ENCODE measurements at places on chromosomes 12 and 14.

- DNase-seq = no peak
Observed at GRCh38 chr14:55739967-55740648, 160.1 kb downstream of the KTN1 start.

DNA sequence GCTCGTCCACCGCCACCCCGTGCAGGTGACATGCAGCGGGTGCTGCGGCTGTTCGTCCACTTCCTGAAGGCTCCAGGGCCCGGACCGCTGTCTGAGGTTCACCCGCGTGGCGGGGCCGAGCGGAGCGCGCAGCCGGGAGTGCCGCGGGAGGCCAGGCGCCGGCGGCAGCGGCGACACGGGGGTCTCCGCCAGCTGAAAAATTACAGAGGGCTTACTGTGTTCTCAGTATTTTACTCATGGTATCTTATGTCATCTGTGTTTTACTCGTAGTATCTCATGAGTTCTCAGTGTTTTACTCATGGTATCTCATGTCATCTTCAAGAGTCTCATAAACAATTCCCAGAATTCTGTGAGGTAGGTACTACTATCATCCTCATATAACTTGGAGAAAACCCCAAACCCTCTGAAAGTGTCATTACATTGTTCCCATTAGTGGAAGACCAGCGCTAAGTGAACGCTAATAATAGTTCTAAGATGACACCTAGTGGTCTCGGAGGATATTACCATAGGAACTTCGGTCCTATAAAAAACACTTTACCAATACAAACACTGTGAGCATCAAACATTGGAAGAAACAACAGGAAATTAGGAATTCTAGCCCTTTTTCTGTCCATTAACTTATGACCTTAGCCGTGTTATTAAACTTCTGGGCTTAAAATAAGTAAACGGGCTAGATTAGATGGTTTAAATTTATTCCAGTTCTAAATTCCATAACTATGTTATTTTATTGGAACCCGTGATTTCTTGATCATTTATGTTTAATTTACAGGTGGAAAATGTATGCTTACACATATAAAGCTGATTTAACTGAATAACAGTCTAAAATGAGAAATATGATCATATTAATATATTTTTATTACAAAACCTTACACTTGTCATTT, 32.4 kb downstream of the AK7 start:
- DNase-seq = no peak

DNA sequence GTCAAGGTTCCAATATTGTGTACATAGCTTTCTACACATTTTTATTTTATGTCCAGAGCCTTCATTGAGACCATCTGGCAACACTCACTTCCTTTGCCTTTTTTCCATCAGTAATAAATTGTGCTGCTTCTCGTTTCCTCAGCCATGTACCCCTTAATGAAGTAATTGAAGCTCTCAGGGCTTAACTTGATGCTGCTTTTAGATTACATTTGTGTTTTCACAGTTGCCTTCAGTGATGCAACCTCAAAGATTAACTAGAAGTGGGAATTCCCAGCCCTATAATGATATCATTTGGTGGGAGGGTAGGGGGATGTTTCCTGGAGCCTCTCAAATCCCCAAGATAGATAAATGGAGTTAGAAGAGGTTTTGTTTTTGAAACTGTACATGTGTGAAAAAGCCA, 80.2 kb upstream of the KRR1 start:
- no peak for DNase-seq

GRCh38 chr14:92601757-92602417, 88.3 kb downstream of the RIN3 start:
- DNase-seq = no peak

DNA sequence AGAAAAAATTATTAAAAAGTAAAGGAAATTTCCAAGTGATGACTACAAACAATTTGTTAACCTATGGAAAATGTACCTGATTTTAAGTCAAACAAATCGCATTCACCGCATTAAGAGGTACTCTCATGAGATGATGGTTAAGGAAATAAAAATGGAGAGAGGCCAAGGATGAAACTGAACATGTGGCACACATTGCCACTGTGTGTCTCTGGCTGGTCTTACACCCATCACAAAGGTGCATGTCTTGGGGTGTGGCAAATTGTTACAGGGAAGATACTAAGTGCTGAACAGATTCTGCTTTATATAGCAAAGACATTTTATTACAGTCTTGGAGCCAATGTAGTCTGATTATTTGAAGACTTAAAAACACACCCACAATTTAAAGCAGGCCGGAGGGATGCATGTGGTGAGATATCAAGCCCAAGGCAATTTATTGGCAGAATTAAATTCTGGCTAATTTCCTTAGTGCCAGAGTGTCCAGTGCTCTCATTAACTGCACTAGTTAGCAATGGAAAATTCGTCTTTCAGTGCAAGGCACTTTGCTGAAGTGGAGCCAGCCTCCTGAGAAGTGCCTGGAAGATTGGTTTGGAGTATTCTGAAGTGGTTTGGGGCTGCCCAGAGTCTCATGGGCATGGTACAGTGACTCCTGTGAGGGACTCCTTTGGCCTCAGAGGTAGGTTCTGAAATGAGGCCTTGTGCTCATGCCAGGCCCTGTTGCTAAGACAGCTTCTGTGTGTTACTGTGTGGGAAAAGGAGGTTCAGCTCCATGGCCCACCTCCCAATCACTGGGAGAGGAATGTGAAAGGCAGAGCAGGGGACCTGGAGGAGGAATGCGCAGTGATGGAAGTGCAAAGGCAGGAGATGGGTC, 166.9 kb downstream of the BRMS1L start:
- no peak for DNase-seq

DNA sequence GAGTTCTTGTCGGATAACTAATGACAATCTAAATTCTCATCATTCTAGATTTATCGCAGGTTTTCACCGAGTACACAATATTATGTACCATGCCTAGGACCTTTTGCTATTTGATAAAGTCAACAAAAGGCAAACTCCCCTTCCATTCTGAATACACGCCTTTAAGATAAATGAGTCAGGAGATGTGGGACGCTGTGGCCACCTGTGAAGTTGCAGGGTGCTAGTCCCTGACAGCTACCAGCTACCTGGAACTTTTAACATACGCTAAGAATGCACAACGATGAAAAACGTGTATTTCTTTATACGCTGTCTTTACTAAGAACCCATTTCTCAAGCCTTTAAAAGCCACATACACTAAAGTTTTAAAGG, 678 bp downstream of the MDM1 start:
- no peak for DNase-seq

GRCh38 chr14:100849115-100849781, 23.3 kb downstream of the MEG3 start:
- DNase-seq = no peak

DNA sequence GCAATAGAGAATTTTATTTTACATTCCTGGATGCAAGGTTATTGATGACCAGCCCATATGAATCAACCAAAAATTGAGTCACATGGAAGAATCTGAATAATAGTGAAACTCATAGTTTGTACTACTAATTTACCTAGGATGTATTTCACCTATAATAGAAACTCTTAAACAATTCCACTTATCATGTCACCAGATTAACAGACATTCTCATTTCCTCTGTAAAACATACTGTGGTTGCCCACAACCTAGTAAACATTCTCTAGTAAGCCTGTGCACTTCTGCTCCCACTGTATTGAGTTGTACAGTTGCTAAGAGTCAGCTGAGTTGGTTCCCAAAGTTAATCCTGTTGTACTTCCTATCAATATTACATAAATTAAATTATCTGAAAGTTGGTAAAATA, 196.6 kb upstream of the TMTC1 start:
- no peak for DNase-seq

Data from right atrium auricular region (tissue), 2 donors.